ENCODE measurements at places on chromosomes 7 and 10.

DNA sequence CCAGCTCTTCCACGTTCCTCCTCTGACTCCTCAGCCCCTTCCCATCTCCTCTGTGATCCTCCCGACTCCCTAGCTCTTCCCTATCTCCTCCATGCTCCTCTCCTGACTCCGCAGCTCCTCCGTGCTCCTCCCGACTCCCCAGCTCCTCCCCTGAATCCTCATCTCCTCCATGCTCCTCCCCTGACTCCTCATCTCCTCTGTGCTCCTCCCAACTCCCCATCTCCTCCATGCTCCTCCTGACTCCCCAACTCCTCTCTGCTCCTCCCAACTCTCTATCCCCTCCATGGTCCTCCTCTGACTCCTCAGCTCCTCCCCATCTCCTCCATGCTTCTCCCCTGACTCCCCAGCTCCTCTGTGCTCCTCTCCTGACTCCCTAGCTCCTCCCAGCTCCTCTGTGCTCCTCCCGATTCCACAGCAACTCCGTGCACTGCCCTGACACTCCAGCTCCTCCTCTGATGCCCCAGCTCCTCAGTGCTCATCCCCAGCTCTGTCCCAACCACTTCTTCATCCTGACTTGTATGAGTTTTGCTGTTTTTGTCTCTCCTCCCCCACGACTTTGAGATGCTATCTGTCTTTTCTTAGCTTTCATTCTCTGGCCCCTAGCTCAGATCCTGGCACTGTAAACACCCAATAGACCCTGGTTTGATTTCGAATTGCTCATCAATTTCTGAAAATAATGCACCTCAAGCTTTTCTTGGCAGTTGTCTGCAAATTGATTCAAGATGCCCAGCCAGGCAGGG lies 38.3 kb downstream of the OAT start:
- no peak for DNase-seq

- DNase-seq, result no peak
Measured at GRCh38 chr7:52917982-52918578, 117.4 kb upstream of the POM121L12 start.

DNA sequence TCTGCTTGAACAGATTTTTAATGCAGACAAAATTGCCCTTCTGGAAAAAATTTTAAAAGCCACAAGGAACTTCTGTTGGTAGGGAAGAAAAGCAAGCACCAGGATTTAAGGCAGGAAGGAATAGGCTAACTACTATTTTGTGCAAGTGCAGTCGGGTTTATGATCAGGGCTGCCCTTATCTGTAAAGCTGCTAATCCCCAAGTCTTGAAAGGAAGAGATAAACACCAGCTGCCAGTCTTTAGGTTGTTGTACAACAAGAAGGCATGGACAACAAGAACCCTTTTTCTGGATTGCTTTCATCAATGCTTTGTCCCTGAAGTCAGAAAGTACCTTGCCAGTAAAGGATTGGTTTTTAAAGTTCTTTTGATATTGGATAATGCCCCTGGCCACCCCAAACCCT lies 40.7 kb downstream of the RALA start:
- no peak for DNase-seq

GRCh38 chr10:43843321-43844101 lies 194.8 kb upstream of the ZNF32 start:
- DNase-seq, result no peak
